ENCODE measurements at places on chromosomes 7 and 10.
A peak's percentile ranks its signal among the peaks of the same experiment; 100 is the strongest.

GRCh38 chr7:91046322-91047089 is 217.7 kb upstream of the FZD1 start:
- DNase-seq = peak; percentile 0

- DNase-seq = no peak
Observed at GRCh38 chr10:101956117-101956516, 99.9 kb downstream of the ARMH3 start.

DNA sequence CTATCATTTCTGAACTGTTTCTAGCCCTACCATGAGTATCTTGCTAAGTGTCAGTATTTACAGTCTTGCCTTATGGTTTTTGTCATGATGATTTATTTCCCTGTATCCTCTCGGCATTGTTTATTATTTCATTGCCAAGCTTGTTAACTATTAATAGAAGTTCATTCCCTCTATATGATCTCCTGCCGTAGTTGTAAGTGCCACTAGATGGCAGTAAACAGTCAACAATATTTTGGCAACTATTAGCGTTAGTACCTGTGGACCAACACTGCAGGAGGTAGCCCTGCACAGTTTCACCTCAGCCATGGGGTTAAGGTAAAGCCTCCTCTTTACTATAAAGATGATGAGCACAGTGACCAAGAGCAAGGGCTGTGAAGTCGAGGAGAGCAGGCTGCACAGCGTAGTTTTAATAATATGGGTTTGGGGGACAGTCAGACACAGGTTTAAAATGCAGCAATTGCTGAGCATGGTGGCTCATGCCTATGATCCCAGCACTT is 26.1 kb upstream of the CCNJ start:
- DNase-seq = peak; percentile 87

DNA sequence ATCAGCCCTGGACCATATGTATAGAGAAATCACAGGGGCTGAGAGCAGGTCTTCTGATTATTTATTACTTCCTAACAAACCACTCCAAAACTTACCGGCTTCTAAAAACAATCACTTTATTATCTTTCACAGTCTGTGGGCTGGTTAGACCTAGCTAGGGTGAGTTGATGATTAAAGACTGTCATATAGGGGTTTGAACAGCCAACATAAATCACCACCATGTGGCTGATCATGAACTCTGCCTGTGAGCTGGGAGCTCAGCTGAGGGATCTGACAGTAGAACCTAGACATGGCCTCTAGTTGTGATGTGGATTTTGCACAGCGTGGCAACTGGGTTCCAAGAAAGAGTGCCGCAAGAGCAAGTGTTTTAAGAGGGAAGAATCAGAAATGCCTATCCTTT is 305.4 kb downstream of the CSTF2T start:
- DNase-seq = no peak

DNA sequence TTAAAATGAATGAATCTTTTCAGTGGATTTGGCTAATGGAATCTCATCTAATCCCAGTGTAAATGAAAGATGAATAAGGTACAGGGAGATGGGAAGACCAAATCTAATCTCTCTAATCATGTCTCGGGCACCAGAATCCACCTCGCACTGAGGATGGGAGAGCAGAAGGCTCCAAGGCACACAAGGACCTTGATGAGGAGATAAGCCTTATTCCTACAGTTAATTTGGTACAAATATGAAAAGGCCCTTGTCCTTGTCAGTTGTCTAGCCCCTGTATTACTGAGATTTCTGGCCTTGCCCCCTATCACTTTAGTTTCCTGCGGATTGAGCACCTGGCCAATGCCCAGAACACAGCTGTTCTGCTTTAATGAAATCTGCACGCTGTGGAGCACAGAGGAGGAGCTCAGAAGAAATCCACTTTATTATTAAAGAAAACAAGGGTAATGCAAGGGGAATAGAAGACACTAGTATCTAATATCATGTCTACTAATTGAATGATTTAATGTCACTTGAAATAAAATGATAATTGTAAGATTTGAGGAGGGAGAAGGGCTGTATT is 321.4 kb upstream of the HGF start:
- DNase-seq = no peak

GRCh38 chr7:80414331-80414730 is 97.5 kb downstream of the GNAT3 start:
- no peak for DNase-seq

DNA sequence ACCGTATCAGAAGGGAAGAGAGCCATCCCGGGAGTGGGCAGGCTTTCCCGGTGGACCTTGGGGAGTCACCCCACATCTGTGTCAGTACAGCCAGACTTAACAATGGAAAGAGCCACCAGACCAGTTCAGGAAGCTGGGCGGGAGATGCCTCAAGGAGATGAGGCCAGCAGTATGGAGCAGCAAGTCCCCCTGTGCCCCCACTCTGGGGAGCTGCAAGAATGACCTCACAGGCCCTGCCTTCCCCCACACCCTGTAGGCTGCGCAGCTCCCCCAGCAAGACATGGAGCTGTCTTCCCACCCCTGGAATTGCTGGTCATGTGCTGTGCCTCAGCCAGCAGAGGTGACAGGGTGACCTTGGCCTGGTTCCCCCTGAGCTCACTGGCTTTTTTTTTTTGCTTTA is 76.8 kb upstream of the INSIG1 start:
- DNase-seq = no peak

DNA sequence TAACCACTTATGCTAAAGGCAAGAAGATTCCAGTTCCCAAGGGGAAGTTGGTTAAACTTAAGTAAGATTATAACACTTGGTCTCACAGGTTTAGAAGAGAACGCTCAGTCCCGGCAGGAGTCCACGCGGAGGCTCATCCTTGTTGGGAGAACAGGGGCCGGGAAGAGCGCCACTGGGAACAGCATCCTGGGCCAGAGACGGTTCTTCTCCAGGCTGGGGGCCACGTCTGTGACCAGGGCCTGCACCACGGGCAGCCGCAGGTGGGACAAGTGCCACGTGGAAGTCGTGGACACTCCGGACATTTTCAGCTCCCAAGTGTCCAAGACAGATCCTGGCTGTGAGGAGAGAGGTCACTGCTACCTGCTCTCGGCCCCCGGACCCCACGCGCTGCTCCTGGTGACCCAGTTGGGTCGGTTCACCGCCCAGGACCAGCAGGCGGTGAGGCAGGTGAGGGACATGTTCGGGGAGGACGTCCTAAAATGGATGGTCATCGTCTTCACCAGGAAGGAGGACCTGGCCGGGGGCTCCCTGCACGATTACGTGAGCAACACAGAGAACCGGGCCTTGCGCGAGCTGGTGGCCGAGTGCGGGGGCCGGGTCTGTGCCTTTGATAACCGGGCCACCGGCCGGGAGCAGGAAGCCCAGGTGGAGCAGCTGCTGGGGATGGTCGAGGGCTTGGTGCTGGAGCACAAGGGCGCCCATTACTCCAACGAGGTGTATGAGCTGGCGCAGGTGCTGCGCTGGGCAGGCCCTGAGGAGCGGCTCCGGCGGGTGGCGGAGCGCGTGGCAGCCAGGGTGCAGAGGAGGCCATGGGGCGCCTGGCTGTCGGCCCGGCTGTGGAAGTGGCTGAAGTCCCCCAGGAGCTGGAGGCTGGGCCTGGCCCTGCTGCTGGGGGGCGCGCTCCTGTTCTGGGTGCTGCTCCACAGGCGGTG is 3.8 kb downstream of the GIMAP1 start:
- DNase-seq = no peak

DNA sequence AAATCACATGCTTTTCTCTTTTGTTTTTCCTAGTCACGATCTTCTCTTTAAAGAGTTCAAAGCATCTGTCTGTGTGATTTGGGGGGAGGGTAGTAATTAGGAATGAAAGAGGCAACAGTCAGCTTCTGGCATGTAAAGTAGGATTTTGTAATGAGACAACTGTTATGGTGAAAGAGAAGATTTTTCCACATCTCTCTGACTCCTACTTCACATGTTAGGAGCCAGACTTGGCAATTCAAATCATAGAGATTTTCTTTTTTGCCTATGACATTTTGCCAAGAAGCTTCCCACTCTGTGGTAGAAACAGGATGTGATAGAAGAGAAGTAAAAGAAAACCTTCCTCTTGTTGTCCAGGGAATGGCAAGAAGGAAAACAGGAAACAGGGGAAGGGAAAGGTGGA is 38.3 kb upstream of the KLHL7 start:
- no peak for DNase-seq

- no peak for DNase-seq
Observed at GRCh38 chr10:69655868-69656555, 26.0 kb downstream of the FAM241B start.

DNA sequence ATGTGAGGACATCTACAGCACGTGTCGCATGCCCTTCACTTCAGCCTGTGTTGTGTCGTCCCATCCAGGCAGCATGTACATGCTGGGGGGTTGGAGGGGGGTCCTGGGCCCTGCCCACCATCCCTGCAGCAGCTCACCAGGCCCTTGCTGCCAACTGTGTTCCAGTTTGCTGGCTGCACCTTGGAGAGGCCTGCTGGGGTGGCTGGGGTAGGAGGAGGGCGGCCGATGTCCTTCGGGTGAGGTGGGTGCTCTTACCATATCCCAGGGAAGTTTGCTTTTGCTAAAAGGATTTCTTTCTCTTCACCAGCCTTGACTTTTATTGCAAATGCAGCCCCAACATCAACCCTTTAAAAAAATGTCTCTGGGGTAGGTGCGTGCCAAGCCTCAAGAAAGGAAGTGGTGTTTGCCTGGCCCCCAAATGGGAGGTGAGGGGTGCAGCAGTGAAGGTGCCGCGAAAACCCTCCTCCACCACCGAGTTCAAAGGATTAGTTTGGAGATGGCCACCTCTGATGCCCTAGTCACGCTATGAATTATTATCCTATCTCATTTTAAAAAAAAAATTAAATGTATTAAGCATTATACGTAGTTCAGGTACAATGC is 165.8 kb upstream of the KLF6 start:
- no peak for DNase-seq

Measured in OCI-M1 (cell line).